Activated CD4-positive, alpha-beta T cell treated with anti-CD3 and anti-CD28 coated beads for 36 hours (primary cell): ENCODE measurements at places on chromosomes 3 and 15. TPM values are rescaled to one million over a fixed set of nuclear protein-coding genes. Genes with fewer than 3 reads are reported as not detected.

The RTF1 gene
- total RNA-seq = 29.4 TPM

DNA sequence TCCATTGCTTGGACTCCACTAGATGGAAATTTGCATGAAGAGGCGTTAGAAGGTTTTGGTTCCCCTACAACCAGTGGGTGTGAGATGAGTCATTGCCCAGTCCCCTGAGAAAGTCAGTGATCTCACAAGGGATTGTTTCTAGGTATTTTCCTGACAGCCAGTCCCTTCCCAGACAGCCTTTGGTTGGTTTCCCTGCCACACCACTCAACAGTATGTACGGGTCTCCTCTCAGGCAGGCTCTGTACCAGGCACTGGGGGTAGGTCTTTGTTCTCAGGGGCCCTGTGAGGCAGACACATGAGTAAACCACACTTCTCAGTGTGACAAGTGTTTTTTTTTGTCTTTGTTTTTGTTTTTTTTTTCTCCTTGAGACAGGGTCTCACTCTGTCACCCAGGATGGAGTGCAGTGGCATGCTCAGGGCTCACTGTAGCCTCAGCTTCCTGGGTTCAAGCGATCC, 4.0 kb downstream of the LAMP3 start:
- H3K4me3 ChIP-seq = no peak overlapping the region
- H3K4me1 ChIP-seq = peaks cover 34% of the 10 kb centered on the region
- peaks cover 16% of the 10 kb centered on the region for H3K36me3 ChIP-seq

The TMEM45A gene
- 2.2 TPM for total RNA-seq

The GPR62 gene
- total RNA-seq = not detected

DNA sequence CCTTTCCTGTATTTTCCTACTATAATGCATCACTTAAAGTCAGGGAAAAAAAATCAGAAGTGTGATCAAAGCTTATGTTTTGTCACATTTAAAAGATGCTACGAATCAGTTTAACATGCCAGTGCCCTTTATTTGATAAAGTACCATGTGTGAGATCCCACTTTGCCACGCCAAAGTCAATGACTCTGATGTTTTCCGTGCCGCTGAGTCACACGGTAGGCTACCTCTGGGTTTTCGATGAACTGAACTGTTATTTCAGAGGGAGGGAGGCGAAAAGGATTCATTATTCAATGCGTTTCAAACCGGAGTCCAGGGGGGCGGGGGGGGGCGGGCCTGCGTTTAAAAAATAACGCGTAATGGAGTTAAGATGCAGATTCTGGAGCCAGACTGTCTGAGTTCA, 203.0 kb downstream of the ABHD5 start:
- H3K4me1 ChIP-seq = peaks cover 8% of the 10 kb centered on the region
- H3K36me3 ChIP-seq = no peaks in the 10 kb centered on the region
- peak; percentile 51 for DNase-seq
- no peak overlapping the region for H3K27ac ChIP-seq
- H3K4me3 ChIP-seq = peak overlapping the region; percentile 63

DNA sequence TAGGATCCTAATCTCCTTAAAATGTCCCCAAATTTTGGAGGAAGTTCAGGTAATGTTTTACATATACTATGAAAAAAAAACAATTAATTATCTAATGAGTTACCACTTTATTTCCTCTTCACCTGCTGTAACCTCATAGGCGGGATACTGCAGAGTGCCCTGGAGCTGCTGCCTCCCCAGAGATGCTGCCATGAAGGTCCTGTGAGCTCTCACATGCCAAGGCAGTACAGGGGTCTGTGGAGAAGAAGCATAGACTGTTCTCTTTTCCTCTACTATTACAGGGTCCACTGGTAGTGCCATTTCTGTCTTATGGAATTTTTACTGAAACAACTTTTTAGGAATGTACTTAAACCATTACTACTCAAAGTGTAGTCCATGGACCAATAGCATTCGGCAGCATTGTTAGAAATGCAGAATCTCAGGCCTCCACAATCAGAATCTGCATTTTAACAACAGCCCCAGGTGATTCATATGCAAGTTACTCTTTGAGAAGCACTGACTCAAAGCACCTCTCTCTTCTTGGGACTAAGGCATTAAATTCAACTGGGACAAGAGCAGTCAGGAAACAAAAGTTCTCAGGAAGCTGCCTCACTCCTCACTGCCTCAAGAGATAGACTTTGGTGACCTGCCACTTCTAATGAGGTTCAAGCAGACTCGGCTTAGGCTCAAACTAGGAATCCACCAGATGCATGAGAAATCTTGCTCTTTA, 30.3 kb upstream of the CPOX start:
- no peak overlapping the region for H3K27ac ChIP-seq
- DNase-seq = no peak
- no peaks in the 10 kb centered on the region for H3K4me1 ChIP-seq
- H3K27me3 ChIP-seq = no peaks in the 10 kb centered on the region

DNA sequence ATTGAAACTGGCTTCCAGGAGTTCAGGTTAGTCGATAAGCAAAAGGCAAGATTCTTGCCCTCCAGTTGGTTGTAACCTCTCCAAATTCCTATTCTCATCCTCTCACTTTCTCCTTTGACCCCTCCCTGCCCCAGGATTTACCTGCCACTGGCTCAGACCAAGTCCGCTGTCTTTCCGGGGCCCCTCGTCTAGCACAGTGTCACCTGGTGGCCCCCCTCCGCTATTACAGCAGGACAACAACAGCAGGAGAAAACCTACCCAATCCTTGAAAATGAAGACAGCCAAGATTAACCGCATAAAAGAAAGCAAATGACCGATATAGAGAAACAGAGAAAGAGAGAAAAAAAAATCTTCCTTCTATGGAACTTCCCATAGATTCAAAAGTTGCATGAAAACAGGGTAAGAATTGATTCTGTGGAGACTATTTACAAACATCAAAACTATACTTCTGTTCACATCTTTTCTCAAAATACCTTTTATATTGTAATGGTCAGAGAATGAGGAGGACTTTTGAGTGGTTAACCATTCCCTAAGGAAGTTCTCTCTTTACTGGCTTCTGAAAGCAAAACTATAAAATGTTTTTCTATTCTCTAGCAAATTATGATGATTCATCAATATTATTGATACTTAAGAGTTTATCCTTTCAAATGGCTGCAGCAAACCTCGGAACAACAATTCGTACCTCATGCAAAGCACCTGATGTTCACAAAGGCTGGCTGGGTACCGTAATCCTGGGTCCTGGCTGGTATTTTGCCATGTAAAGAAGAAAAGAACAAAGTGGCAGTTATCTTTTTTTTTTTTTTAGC, 10.0 kb upstream of the ST8SIA2 start:
- no peak overlapping the region for H3K4me3 ChIP-seq
- peaks cover 36% of the 10 kb centered on the region for H3K27me3 ChIP-seq
- H3K4me1 ChIP-seq = no peaks in the 10 kb centered on the region
- DNase-seq = peak; percentile 66

The NUP210 gene
- total RNA-seq = 123 TPM

GRCh38 chr3:174936590-174936989, 77.5 kb downstream of the NAALADL2 start:
- no peak overlapping the region for H3K4me3 ChIP-seq
- no peak overlapping the region for H3K27ac ChIP-seq
- H3K4me1 ChIP-seq = no peaks in the 10 kb centered on the region
- H3K36me3 ChIP-seq = no peaks in the 10 kb centered on the region
- no peak for DNase-seq

GRCh38 chr3:133463347-133463860, 63.5 kb downstream of the BFSP2 start:
- H3K4me1 ChIP-seq = peaks cover 42% of the 10 kb centered on the region
- no peak overlapping the region for H3K27ac ChIP-seq
- H3K4me3 ChIP-seq = no peak overlapping the region
- H3K36me3 ChIP-seq = no peaks in the 10 kb centered on the region
- DNase-seq = no peak

DNA sequence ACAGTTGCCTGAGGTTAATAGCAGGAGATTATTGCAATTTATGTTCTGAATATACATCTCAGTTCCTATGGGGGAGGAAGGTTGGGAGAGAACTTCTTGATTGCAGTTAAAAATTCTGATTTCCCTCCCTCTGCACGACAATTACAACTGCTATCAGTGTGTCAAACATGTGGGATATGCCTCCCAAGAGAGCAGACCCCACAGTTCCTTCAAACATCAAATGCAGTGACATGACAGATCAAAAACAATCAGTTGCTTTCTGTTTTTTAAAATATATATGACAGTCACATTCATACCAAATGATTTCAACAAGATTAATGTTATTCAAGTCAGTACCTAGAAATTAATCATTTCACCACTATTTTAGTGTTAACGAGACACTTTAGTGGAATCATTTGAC, 639.0 kb downstream of the EDEM1 start:
- no peaks in the 10 kb centered on the region for H3K36me3 ChIP-seq
- DNase-seq = no peak
- H3K4me3 ChIP-seq = no peak overlapping the region
- H3K4me1 ChIP-seq = no peaks in the 10 kb centered on the region
- H3K27me3 ChIP-seq = no peaks in the 10 kb centered on the region
- H3K27ac ChIP-seq = no peak overlapping the region

The CLDN1 gene
- 1.6 TPM for total RNA-seq

DNA sequence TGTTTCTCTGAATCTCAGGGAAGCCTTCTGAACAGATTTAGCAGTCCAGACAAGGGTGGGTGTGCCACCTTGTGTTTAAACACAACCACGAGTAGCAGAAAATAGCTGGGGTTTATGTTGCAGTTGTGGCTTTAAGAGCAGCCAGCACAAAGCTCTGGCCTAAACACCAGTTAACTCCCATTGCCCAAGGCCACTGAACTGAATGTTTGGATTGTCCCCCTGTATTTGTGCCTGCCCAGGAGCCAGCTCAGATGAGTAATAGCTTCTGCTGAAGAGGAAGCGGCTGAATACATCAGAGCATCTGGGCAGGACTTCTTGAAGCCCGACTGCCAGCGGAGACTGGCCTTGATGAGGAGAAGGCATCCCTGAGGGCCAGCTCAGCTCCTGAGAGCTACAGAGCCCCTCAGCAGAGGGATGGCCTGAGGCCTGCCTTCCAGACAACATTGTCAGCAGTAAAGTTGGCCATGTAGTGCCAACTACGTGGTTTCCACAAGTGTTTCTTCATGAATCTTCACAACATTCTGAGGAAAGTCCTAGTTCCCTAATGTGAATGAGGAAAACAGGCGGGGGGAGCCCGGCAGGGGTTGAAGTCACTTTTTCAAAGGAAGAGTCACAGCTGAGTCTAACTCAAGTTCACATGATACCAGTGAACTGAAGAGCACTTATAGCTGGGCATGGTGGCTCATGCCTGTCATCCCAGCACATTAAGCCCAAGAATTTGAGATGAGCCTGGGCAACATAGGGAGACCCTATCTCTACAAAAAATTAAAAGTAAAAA, 65.8 kb upstream of the ZBTB38 start:
- no peak overlapping the region for H3K4me3 ChIP-seq
- H3K27ac ChIP-seq = no peak overlapping the region
- no peaks in the 10 kb centered on the region for H3K27me3 ChIP-seq
- H3K36me3 ChIP-seq = peaks cover 2% of the 10 kb centered on the region
- H3K4me1 ChIP-seq = peaks cover 40% of the 10 kb centered on the region

The CD86 gene
- 0.25 TPM for total RNA-seq

The GP5 gene
- total RNA-seq = 0.37 TPM

The LINGO1 gene
- total RNA-seq = not detected

GRCh38 chr3:104546301-104546700, 820.4 kb upstream of the ALCAM start:
- peaks cover 8% of the 10 kb centered on the region for H3K27me3 ChIP-seq
- no peaks in the 10 kb centered on the region for H3K4me1 ChIP-seq
- no peaks in the 10 kb centered on the region for H3K36me3 ChIP-seq
- no peak overlapping the region for H3K4me3 ChIP-seq

DNA sequence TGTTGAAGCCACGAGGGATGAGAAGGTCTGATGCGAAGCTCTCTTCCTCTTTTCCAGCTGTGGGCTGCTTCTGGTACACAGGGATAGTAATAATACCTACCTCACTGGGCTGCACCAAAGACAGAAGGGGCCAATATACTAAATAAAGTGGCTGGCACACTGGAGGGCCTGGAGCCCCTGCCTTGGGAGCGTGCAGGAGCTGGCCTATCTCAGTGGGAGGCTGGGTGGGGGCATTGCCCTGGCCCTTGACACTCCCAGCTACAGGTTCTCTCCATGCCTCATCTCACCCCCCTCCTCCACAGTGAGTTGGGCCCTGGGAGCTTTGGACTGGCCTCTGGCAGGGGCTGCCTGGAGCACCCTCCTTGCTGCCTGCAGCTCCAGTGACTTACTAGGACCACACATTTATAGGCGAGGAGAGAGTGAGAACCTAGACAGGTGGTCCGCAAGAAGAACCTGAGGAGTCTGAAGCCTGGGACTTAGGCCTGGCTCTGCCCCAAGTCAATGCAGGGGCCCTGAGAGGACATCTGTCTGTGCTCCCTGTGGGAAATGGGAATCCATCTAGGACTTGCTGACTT, 1.6 kb downstream of the NOX5 start:
- H3K27me3 ChIP-seq = peaks cover 8% of the 10 kb centered on the region
- no peaks in the 10 kb centered on the region for H3K36me3 ChIP-seq
- H3K4me3 ChIP-seq = no peak overlapping the region
- H3K4me1 ChIP-seq = no peaks in the 10 kb centered on the region
- no peak overlapping the region for H3K27ac ChIP-seq

DNA sequence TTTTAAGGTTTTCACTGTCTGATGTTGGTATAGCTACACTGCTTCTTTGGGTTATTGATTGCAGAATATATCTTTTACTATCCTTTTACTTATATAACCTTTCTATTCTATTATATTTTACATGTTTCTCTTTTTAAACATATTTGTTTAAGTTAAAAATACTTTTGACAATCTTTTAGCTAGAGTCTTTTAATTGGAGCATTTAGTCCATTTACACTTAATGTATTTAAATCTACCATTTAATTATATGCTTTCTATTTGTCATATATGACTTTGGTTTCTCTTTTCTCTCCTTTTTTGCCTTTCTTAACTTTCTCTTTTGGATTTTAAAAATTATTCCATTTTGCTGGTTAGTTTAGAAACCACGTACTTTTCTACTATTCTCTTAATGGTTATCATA, 53.7 kb upstream of the PRR23C start:
- H3K27ac ChIP-seq = no peak overlapping the region
- H3K36me3 ChIP-seq = no peaks in the 10 kb centered on the region
- H3K4me1 ChIP-seq = no peaks in the 10 kb centered on the region
- no peak overlapping the region for H3K4me3 ChIP-seq

DNA sequence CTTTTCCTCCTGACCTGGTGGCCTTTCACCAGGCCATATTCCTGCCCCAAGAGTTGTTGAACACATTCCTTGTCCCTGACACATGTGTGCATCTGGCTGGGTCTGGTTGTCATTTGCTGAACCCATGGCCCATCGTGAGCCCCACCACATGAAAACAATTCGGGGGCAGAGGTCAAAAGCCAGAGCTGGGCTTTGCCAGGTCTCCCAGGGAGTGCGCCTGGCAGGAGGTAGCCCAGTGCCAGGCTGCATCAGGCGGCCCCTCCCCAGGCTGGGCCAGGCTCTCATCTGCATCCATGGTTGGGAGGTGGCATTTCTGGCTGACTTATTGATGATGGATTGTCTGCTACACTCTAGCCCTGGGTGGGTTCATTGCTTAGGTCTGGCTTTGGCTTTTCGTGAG, 30.9 kb downstream of the SPSB4 start:
- H3K4me1 ChIP-seq = peaks cover 5% of the 10 kb centered on the region
- no peak overlapping the region for H3K4me3 ChIP-seq
- no peaks in the 10 kb centered on the region for H3K27me3 ChIP-seq
- no peaks in the 10 kb centered on the region for H3K36me3 ChIP-seq
- H3K27ac ChIP-seq = no peak overlapping the region
- no peak for DNase-seq
